Activated naive CD8-positive, alpha-beta T cell treated with anti-CD3 and anti-CD28 coated beads, Interleukin-2, amount 10 ng/mL, durations not matched to agents 7 days and 5 days (primary cell): ENCODE measurements at places on chromosomes 4 and X. TPM values are rescaled to one million over a fixed set of nuclear protein-coding genes. Genes with fewer than 3 reads are reported as not detected.

The MAGED4B gene
- total RNA-seq = 3.2 TPM

The SPOCK3 gene
- total RNA-seq = not detected

The CCNB3 gene
- 1.2 TPM for total RNA-seq

The PWWP3B gene
- not detected for total RNA-seq

DNA sequence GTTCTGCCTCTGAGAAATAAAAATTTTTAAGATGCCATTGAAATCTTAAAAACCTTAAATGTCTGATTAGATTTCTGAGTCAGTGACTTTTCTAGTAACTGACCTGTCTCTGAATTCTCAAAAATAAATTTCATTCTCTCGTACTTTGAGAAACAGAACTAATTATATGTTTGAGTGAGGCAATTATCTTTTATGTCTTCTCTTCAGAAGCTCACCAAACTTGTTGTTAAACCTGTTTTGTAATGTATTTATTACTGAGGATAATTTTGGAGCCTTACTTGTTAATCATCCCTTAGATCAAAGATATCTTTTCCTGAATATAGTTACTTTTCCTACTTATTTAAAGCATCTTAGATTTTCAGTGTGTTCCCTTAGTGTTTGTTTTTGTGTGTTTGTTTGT is 64.5 kb upstream of the MMAA start:
- DNase-seq = no peak

DNA sequence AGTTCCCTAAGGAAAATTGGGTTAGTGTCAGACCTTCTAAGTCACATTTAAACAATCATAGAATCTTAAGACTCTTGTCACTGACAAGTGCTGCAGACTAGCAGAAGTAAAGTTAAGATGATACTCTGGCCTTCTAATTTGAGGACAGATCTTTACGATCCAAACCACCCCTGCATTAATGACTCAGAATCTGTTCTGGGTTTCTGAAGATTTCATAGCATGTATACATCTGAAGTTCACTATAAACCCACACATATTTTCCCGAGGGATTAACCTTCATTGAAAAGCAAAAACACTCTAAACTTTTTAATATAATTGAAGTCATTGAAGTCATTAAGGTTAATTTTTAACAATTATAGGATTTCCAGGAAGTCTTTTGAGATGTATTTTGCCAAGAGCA is 674.3 kb downstream of the IQCM start:
- DNase-seq = no peak

The ELOVL6 gene
- total RNA-seq = 14.6 TPM

DNA sequence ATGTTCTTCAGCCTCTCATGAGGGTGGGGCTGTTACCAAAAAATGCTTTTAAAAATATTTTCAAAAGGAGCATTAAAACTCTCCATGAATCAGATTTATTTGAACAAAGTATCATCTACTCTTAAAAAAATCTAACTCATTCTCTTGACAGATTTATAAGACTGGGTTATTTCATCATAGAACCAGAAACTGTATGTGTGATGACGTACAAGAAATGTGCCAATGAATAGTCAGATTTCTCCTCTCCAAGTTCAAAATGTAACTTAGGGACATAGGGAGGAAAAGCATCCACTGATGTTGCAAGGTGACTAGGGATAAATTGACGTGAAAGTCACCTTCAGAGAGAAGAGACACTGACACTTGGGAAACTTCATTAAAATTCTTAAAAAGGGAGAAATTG is 89.1 kb upstream of the CLNK start:
- DNase-seq = no peak

The RNF175 gene
- not detected for total RNA-seq

GRCh38 chrX:154728431-154729190 is 22.3 kb downstream of the GAB3 start:
- DNase-seq = no peak

The ASMT gene
- not detected for total RNA-seq
